ENCODE measurements at places on chromosomes 12 and 14.

- no peak for DNase-seq
Measured at GRCh38 chr12:50402264-50403000, 1.7 kb downstream of the LARP4 start.

DNA sequence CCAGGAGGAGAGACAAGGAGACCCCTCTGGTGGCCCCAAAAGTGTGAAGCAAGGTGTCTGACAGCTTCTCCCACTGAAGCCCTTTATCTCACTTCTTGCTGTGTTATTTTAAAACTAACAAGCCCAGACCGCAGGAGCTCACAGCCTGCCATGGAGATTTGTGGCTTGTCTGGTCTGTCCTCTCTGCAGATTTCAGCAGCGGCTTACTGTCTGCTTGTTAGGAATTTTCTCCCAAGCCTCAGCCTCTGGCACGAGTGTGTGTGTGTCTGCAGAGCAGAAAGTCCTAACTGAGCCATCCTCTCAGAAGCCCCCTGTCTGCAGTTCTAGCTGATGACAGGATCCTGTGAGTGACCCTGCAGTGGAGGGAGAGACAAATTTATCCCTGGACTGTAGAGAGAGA is 87.9 kb upstream of the HSPB8 start:
- DNase-seq = no peak

DNA sequence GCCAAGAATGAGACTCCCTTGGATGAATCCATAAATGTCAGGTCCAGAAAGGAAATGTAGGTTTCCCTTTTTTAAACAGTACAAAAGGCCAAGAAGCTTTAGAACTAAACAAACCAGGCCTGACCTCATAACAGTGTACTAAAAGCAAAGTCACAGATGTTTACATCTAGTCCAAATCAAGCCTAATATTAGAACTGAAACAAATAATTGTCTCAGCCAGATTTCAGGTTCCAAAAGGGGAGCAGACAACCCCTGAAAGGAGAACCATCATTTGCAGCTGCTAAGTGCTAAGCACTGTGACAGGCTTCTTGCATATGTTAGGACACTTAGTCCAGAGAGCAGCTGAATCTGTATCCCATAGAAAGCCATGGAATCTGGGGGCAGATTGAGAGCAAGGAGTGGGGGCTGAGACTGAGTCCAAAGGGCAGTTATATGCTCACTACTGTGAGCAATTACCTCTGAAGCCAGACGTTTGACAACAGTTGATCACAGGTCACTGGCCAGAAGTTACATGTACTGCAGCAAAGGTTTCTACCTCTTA is 90.1 kb downstream of the STXBP6 start:
- peak; percentile 60 for DNase-seq

DNA sequence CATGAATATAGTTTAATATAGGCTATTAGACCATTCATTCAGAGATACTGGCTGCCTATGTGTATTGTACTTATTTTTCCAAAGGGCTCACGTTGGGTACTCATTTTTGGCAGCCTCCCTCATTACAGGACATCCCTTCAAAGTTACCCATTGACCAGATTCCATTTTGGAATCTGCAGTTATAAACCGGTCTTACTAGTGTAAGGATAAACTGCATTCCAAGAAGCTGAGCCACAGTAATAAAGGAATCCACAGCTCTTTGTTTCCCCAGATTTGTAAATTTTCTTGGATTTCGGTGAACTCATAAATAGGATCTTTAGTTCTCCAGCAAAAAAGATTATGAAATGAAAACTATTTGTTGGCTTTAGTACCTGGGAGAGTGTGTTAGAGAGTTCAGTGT is 18.9 kb upstream of the CFL2 start:
- no peak for DNase-seq

DNA sequence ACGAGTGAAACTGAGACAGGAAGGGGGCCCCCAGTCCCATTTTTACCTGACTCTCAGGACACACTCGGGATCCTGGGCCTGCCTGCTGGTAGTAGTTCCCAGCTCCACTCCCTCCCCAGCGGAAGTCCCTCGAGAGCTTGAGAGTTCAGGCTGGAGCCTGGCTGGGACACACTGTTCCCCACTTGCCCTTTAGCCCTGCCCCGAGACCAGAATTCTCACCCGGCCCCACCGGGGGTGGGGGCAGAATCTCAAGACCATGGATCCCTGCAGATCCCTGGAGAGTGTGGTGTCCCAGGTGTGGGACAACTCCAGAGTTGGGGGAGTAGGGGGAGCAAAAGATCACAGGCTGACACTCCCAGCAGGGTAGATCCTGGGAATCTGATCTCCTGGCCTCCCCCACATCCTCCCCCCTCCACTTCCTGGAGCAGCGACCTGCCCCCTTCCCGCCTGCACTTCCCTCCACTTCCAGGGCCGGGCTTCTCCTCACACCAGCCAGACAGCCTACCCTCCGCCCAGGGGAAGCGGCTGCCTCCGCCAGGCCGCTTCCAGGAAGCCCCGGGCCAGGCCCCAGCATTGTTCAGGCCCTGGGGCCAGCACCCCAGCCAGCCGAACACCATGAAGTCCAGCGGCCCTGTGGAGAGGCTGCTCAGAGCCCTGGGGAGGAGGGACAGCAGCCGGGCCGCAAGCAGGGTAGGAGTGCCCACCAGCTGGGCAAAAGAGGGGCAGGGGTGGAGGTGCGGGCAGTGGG is at the start of gene TNS2:
TSS of gene TNS2 (plus strand) at position 495 of the 748 bp plus-strand sequence. CDS start at position 616, 121 bp downstream.
- DNase-seq = peak; percentile 86

- no peak for DNase-seq
Measured at GRCh38 chr12:5565933-5566599, 134.2 kb downstream of the NTF3 start.

DNA sequence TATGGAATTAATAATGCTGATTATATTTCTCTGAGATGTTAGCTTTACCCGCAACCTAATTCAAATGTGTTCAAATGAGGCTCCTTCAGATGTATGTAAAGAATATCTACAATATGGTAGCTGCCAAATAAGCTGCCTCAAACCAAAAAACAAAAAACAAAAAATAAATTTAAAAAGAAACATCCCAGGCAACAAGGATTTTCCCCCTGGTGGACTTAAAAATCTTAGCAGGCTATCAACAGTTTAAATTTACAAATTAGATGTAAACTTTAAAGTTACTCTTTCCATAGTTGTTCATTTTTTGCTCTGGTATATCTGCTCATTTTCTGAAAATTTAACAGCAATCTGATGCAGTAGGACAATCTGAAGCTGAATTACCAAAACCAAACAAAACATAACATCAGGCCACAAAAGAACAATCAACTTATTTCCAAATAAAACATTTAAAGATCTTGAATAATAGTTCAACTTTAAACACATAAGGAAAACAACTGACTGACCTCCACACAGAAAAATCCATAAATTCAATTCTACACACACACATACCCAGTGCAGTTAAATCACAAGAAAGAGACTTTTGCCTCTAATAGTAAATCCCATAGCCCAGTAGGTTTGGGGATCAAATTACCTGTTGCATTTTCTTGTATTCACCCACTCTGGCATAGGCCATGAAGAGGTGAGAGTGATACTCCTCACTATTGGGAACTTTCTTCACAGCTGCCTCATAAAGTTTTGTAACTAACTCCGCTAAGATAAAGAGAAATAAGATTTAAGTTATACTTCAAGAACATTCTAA is 21.3 kb downstream of the NAA25 start:
- no peak for DNase-seq

DNA sequence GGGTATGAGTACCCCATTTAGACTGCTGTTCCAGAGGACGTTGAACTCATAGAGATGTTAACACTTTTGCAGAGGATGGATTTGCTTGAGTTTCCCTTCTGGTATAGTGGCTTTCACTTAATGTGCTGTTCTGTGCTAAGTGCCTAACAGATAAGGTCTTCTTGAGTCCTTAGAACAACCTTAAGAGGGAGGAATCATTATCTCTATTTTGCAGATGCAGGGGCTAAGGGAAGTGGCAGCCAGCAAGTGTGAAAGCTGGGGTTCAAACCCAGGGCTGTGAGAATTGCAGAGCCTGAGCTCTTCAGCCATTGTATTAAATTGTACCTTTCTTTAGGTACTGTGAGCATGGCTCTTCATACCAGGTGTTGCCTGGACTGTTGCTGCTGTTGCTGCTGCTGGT is 122.1 kb upstream of the NRXN3 start:
- DNase-seq = no peak

GRCh38 chr14:32073537-32074189 is 3.4 kb upstream of the ARHGAP5 start:
- peak; percentile 47 for DNase-seq

DNA sequence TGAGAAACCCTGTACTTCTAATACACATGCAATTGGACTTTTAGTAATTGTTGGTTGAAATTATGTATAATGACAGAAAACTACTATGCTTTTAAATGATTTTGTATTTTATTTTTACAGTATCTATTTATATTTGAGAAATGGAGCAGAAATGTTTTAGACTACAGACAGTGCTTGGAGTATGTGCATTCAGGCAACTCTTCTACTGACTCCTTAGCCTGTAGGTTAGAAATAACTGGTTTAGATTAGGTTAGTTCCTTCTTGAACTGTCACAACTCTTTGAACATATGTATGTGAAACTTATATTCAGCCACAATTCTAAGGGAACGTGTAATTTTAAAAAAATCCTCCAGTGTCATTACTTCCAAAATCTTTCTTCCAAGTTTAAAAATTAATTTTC is 1.7 kb downstream of the FGFR1OP2 start:
- no peak for DNase-seq

DNA sequence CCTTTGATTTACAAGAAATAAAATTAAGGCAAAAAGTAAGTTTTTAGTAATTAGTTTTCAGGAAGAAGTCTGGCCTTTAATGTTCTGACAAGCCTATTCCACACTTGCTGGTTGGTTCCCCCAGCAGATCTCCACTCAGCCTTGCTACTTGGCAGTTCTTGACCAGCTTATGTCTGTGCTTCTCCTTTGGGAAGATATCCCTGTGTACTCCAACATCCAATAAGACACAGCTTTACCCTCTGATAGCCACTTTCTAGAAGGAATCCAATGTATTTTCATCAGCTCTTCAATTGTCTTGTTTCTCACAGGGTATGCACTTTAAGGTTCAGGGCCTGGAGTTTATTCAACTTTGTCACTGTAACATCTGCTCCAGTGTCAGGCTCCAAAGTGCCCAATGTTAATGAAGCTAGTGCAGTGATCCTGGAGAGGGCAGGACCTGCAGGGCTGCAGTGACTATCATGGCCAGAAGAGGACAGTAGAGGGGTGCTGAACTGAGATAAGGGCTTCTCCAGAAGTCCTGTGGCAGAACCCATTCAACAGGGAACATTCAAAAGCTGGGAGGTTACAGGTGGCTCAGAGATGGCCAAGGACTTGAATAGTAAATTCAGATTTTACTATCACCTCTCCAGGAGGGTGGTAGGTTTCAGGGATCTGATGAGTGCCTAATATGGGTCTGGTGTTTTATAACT is 22.9 kb downstream of the JKAMP start:
- peak; percentile 59 for DNase-seq

GRCh38 chr12:9049520-9050133 is 60.3 kb downstream of the KLRG1 start:
- no peak for DNase-seq

- peak; percentile 54 for DNase-seq
Measured at GRCh38 chr14:75204116-75204515, 27.7 kb upstream of the TMED10 start.

DNA sequence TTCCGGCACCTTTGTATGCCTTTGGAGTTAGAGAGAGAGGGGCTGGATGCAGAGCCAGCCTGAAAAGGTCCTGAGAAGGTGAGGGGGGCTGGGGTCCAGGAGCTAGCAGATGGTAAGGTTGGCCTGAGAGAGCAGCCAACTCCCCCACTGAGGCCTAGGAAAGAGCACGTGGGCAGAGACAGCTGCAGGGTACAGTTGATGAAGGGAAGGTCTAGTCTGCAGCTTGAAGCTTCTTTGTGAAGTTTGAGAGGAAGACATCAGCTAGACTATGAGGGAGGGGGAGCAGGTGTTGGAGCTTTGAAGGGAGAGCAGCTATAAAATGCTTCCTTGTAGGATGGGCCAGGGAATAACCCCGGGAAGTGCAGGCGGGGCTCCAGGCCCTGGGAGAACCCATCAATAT is 289.3 kb upstream of the AMIGO2 start:
- no peak for DNase-seq

- no peak for DNase-seq
Measured at GRCh38 chr12:75533239-75533638, 21.8 kb upstream of the KRR1 start.

GRCh38 chr12:111753144-111753881 is 13.4 kb upstream of the ALDH2 start:
- DNase-seq = peak; percentile 54

DNA sequence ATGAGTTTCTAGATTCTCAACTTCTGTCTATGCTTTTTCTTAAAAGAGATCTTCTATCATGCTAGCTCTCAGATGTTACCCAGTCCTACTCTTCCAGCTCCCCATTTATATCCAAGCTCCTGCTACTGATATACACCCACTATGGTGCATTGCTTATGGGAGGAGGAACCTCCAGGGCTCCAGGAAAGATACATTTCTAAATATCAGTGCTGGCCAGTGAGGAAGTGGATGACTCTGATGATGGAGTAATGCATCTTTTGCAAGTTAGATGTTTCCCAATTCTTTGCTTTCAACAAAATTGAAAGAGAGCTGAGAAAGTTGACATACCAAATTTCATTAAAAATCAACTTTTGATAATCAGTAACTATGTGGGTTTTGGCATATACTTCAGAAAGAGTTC is 105.7 kb upstream of the RESF1 start:
- DNase-seq = no peak

DNA sequence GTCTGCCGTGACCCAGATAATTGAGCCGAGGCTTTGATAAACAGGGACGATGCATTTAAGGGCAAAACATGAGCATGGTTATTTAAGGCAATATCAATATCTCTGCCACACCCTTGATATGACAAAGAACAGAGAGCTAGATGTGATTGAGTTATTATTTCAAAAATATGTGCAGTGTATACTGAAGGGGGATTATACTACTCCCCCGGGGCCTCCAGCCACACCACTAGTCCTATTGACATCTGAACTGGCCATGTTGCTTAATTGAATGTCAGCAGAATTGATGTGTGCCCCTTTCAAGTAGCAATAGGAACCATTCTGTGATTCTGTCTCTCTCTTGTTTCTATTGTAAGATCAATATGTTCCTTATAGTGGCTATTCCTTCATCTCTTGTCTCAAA is 794.8 kb upstream of the SEL1L start:
- DNase-seq = no peak

- peak; percentile 91 for DNase-seq
Measured at GRCh38 chr14:95515080-95515489, 1.4 kb downstream of the SYNE3 start.

- DNase-seq = no peak
Measured at GRCh38 chr12:42396473-42397259, 70.7 kb downstream of the PPHLN1 start.

DNA sequence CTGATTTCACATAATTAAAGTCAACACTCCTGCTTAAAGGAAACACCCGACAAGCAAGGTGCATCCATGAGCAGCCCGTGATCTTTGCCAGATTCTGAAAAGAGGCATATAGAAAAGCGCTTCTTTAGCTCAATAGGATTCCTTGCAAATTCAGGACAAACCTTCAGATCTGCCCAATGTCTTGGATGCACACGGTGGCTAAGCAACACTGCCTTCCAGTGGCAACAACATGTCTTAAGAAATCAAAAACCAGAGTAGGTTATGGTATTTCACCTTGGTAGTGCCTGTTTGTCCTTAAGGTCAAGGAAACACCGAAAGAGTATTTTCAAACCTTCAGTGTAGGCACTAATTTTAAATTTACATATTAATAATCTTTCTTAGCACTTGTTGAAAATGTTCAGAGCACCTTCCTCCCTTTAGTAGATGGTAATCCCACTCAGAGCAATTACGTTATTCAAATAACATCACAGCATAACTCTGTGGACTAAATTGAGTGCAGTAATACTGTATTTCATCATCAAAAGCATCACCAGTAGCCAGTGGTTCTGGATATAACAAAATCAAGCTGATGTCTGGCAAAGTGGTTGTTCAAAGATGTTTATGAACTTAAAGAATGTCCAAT is 58.0 kb upstream of the CDKN3 start:
- no peak for DNase-seq
